ENCODE measurements at places on chromosomes 4 and X.

- DNase-seq: peak; percentile 93
Observed at GRCh38 chr4:133148690-133149363, at the start of gene PCDH10. Gene PCDH10 (plus strand): TSS chr4:133149294. CDS start chr4:133150141, 847 bp downstream.

DNA sequence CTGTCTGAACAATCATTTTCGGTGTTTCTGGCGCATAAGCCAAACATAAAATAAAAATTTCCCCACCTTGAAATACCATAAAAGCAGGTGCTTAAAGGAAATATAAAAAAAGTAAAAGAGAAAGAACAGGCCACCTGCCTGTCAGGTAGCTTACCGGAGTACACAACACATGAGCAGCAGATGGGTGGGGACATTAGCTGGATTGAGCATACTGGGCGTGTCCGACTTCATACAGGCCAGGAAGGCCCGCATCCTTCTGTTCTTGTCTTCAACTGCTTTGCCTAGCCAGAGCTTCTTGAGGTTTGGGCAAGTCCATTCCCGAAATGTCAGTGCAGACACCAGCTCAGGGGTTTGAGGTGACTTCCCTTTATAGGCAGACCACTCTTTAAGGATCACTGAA lies 66.7 kb downstream of the FAM120C start:
- peak; percentile 28 for DNase-seq

GRCh38 chr4:70691661-70692060 lies 3.3 kb downstream of the UTP3 start:
- DNase-seq: no peak

- no peak for DNase-seq
Observed at GRCh38 chrX:134544513-134545151, 84.7 kb downstream of the HPRT1 start.

DNA sequence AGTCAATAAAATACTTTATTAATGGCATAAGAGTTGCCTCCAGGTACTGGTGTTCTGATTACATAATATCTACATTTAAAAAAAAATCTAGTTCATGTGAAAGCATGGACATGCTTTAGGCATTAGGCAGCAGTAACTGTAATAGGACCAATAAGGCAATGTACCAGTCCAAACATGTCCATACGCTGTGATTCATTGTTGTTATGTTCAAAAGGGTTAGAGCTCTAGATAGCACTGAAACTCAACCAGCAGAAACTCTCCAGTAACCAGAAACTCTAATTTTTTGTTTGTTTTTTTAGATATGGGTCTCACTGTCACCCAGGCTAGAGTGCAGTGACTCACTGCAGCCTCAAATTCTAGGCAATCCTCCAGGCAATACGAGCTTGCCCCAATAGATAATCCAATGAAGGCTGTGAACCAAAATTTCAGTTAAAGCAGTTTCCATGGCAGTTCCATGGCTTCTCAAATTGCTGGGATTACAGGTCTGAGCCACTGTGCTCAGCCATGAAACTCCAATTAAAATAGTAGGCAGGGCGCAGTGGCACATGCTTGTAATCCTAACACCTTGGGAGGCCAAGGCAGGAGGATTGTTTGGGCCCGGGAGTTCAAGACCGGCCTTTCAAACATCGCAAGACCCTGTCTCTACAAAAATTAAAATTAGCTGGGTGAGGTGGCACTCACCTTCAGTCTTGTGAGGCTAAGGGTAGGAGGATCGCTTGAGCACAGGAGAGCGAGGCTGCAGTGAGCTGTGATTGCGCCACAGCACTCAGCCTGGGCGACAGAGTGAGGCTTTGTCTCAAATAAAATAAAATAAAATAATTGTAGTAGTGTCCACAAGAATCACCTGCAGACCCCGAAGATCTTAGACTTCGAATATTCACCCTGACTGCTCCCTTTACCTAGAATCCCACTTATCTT lies 36.3 kb downstream of the MGARP start:
- no peak for DNase-seq

- no peak for DNase-seq
Observed at GRCh38 chr4:40956721-40957255, 207.0 kb downstream of the NSUN7 start.

- no peak for DNase-seq
Observed at GRCh38 chr4:44150091-44150576, 298.5 kb downstream of the KCTD8 start.

GRCh38 chr4:102761296-102761701 lies 531 bp upstream of the MANBA start:
- DNase-seq: peak; percentile 67

GRCh38 chrX:154459832-154460231 lies 1.8 kb downstream of the PLXNA3 start:
- DNase-seq: peak; percentile 79

DNA sequence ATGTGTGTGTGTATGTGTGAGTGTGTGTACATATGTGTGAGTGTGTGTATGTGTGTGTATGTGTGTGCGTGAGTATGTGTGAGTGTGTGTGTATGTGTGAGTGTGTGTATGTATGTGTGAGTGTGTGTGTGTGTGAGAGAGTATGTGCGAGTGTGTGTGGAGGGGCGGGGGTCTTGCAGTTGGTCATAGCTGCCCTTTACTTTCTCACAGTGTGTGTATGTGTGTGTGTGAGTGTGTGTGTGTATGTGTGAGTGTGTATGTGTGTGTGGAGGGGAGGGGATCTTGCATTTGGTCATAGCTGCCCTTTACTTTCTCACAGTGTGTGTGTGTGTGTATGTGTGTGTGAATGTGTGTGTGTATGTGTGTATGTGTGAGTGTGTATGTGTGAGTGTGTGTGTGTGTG lies 74.8 kb upstream of the ENPP6 start:
- no peak for DNase-seq

- no peak for DNase-seq
Observed at GRCh38 chr4:2937146-2937857, 25.9 kb downstream of the NOP14 start.

DNA sequence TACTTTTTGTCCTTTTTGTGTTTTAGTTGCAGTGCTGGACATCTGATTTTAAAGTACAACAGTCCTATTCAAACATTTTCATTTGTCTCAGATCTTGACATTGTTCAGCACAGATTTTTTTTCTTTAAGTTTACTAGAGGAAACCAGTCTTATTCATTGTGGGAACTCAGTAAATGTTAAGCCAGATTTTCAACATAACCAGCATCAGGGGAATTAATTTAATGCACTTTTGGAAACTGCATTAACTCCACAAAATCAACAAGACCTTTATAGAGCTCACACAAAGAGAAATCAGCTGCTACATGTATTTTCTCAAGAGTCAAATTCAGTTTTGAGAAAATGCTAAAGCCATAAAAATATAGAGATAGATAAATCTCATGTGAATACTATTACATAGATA lies 9.9 kb downstream of the CPE start:
- DNase-seq: no peak

- DNase-seq: no peak
Observed at GRCh38 chr4:40573593-40574311, 55.9 kb downstream of the RBM47 start.

- peak; percentile 41 for DNase-seq
Observed at GRCh38 chr4:67332627-67333026, 212.7 kb downstream of the CENPC start.

GRCh38 chrX:12497832-12498591 lies 293.2 kb upstream of the PRPS2 start:
- DNase-seq: peak; percentile 31

- DNase-seq: no peak
Observed at GRCh38 chrX:149877636-149878035, 3.3 kb upstream of the MAGEA8 start.

DNA sequence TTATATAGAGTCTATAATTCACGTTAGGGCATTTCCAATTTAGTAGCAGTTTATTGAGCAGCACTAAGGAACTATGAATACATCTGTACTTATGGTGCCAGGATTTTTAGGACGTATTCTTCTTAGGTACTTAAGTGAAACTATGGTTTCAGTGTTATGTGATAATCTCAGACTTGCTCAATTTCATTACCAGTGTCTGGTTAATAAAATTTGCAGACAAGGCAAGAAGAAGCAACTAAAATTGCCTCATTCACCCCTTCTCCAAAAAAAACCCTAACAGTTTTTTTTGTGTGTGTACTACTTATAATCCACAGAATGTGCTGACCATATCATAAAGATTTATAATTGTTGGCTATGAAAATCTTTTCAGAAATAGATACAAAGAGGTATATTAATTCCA lies 6.0 kb upstream of the CXCL10 start:
- DNase-seq: no peak

GRCh38 chrX:31268359-31268758 lies 196.5 kb upstream of the FTHL17 start:
- DNase-seq: peak; percentile 72

- DNase-seq: no peak
Observed at GRCh38 chr4:88135356-88135663, 23.1 kb downstream of the ABCG2 start.

- DNase-seq: no peak
Observed at GRCh38 chr4:151426513-151426912, 17.5 kb downstream of the FHIP1A start.

DNA sequence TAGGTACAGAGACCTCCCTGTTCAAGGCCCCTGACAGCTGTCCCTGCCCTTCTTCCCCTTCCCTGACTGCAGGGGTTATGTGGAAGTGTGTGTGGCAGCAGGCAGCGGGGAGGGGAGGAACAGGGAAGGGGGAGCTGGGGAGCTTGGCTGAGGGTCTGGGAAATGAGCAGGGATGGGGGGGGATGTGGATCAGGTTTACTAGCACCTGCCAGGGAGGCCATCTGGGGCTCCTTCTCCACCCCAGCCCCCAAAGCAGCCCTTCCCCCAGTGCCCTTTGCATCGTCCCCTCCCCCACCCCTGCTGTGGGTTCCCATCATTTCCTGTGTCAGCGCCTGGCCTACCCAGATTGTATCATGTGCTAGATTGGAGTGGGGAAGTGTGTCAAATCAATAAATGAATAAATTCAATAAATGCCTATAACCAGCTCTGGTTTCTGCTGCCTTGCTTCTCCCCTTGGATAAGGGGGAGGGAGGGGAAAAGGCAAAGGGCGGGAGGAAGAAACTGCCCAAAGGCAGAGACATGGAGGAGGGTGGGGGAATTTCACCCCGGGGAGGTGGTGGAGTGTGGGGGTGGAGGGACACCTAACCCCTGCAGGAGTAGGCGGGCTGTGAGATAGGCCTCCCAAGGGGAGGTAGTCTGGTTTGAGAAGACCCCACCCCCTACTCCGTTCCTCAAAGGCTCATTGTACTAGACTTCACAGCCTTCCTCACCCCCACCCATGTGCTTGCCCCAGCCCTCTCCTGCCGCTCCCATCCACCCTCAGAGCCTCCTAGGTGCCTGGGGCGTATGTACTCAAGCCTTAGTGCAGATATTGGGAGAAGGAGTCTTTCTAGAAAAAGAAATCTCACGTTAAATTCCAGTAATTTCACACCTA lies 3.2 kb downstream of the CXorf65 start:
- DNase-seq: peak; percentile 98

- DNase-seq: no peak
Observed at GRCh38 chrX:17848545-17849265, 12.4 kb downstream of the RAI2 start.

- no peak for DNase-seq
Observed at GRCh38 chr4:23881674-23882337, 8.0 kb downstream of the PPARGC1A start.

- no peak for DNase-seq
Observed at GRCh38 chr4:1478766-1479355, 72.6 kb upstream of the NKX1-1 start.

- DNase-seq: no peak
Observed at GRCh38 chr4:143232277-143232676, 47.6 kb downstream of the USP38 start.

DNA sequence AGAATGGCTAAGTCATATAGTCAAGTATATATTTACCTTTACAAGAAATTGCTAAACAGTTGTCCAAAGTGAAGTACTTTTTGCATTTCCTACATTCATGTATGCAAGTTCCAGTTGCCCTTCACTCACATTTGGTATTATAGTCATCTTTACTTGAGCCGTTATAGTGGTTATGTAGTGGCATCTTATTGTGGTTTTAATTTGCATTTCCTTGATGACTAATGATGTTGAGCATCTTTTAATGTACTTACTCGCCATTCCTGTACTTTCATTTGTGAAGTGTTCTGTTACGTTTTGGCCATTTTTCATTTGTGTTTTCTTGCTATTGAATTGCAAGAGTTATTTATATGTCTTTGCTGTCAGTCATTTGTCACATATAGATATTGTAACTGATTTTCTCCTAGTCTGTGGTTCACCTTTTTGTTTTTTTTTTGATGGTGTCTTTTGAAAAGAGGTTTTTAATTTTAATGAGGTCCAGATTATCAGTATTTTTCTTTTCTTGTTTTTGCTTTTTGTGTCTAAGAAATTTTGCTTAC lies 27.6 kb downstream of the ARFIP1 start:
- no peak for DNase-seq

DNA sequence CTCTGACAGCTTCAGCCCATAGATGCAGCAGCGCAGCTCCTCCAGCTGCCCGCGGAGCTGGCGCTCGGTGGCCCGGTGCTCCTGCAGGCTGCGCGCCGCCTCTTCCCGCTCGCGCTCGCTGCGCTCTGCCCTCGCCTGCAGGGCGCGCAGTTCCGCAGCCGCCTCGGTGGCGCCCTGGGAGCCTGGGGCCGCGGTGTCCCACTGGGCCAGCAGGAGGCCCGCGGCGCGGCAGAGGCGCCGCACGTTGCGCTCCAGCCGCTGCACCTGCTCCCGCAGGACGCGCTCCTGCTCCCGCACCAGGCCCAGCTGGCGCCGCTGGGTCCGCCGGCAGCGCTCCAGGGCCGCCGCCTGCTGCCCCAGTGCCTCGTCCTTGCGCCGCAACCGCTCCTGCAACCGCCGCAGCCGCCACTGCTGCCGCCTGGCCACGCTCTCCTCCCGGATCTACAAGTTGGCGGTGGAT lies 10.1 kb downstream of the C4orf50 start:
- DNase-seq: peak; percentile 58

DNA sequence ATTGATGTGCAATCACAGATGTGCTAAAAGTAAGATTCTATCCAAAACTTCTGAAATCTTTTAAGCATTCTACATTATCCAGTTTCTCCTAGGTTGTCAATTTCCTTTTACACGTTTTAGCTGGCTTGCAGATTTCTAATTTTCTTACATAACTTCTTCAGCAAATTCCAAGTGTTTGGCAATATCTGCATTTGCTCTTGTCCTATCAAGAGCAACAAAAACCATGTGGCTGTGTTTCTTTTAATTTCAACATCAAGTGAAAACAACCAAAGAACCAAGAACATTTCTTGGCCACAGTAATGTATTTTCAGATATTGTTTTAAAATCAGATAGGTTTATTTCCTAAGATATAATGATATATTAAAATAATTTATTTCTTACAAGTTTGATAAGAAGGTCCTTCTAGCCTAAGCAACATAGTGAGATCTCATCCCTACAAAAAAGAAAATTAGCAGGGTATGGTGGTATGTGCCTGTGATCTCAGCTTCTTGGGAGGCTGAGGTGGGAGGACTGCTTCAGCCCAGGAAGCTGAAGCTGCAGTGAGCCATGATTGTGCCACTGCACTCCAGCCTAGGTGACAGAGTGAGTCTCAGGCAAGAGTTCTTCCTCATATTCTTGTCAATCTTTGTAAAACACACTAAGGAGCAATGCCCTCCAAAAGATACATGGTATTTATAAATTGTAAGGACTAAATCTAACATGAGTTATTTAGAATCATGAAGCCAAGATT lies 131.4 kb upstream of the NAP1L5 start:
- no peak for DNase-seq

All from NCI-H82 (cell line).